ENCODE measurements at places on chromosomes 2 and 18.

DNA sequence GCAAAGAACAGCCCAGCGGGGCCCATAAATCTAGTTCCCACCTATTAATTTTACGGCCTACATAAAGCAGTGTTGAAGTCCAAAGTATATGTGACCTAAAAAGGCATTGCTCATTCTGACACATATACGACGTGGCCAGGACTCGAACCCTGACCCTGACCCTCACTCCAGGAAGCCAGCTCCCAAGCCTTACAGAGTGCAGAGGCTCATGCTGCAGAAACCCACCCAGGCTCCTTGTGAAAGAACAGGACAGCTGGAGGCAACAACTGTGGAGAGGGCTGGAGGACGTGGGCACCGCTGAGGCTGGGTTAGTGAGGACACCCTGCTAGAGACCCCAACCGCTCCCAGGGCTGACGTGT, 221.6 kb downstream of the CYP26B1 start:
- no peak for DNase-seq

GRCh38 chr2:23134726-23135125, 250.3 kb upstream of the KLHL29 start:
- DNase-seq, result no peak

- DNase-seq, result no peak
These were observed 33.8 kb downstream of the SDC1 start for GRCh38 chr2:20190876-20191713.

- DNase-seq, result no peak
These were observed 88.2 kb downstream of the ACSL3 start for GRCh38 chr2:222949073-222949472.

GRCh38 chr2:96930351-96931010, 55.9 kb downstream of the FAM178B start:
- no peak for DNase-seq

DNA sequence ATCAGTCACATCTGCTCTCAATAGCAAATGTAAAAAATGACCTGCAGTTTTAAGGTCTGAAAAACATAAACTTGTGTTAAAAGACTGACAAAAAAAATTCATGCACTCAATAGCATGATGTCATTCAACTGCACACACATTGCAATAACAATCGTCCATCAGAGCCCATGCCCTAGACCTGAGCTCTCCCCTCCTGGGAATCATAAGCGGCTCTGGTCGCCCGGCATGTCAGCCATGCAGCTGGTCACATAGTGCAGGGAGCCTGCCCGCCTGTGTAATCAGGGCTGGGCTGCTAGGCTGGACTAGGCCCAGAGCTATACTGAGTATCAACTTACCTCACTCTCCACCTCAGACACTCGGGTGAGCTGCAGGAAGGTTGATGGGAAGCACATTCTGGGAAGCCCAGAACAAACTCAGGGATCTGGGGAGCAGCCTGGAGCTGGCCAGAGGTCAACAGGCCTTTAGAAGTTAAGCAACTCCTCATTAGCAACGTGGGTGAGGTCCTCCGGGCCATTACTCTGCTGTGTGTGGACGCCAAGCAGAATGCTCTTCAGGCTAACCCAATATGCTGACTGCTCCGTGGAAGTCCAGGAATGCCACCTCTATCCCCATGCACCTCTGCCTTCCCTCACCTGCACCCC, 165.5 kb downstream of the TTC32 start:
- no peak for DNase-seq

DNA sequence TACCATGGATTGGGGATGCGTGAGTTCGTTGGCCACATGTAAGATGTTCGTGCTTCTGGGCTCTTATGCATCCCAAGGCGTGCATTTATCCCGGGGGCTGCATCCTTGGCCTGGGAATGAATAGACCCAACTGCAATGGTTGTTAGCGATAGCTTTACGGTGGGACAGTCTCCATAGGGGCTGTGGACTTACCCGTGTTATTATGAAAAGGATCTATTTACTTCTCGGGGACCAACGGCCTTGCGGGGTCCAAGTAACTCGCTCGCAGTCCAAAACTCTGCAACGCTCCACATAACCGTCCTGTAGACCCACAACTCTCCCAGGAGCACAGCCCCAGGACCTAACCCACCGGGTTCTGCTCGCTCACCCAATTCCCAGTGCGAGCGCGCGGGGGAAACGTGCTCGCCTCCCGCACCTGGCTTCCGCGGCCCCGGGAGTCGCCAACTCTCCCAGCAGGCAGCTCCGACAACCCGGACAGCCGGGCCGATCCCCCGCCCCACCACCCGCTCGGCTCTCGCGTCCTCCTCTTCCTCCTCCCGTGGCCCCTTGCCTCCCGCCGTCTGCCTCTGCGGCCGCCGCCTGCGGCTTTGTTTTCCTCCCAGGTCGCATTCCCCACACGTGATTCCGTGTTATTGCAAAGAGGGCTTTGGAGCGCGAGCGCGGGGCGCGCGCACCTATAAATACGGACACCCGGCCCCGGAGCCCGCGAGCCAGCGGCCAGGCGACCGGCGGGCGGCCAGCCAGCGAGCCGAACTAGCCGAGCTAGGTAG, at the start of gene CABLES1:
Gene CABLES1 (plus strand): TSS at position 706 of the 770 bp plus-strand sequence. CDS start 278 bp downstream, outside the sequence.
- no peak for DNase-seq

GRCh38 chr18:35582899-35583558, 1.5 kb downstream of the GALNT1 start:
- no peak for DNase-seq

DNA sequence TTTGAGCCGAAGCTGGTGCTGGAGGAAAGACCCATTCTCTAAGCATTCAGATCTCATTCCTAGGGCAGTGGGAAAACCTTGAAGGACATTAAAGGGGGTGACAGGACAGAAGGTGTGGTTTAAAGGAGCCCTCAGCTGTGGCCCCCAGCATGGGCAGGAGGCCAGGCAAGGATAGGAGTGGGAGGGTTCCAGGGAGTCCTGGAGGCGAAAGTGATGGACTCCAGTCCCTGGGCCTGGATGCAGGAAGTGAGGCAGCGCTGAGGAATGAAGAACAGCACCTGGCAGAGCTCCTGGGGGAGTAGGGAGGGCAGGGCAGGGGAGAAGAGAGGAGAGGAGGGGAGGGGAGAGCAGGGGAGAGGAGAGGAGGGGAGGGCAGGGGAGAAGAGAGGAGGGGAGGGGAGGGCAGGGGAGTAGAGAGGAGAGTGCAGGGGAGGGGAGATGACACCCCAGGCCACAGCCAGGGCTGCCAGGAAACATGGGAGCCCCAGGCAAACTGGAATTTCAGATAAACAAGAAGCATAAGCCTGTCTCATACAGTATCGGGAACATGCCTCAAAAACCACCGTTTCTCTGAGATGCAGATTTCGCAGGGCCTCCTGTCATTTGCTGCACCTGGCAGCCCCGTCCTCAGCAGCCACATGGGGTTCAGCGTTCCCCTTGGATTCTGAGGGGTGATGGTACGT, 5.7 kb downstream of the RAMP1 start:
- DNase-seq, result no peak

GRCh38 chr2:240322231-240322955, 113.1 kb upstream of the GPC1 start:
- no peak for DNase-seq

- DNase-seq, result no peak
These were observed 747.1 kb upstream of the FSHR start for GRCh38 chr2:49901202-49902065.

GRCh38 chr18:48167897-48168253, 237.4 kb upstream of the SMAD2 start:
- DNase-seq, result no peak

DNA sequence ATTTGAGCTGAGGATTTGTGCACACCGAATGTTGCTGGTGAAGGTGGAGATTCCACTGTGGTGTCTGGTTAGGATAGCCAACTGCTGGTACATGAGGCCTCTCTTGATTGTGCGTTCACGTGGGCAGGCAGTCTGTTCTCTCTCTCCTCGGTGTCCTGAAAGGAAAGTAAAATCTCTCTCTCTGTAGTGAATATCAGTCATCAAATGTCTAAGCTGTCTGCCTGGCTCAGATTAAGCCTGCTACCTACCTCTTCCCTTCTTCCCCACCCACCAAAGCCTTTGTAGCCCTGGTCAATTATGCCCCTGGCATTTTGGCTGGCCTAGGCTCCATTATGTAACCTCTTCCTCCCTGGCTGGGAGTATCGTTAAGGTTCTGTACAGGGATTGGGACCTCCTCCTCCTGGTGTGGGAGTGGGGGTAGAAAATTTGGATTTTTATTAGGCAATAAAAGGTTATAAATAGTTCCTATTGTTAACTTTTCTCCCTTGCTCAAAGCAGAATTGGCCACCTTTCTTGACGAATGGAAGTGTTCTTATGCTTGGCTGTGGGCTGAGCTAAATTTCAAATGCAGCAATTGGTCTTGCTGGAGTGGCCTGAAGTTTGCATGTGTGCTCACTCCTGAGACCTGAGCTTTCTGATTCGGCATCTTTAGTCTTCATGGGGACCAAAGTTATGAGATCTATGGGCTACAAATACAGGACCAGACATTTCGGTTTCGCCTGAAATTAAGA, 148.8 kb downstream of the WDSUB1 start:
- DNase-seq, result no peak

GRCh38 chr18:49976001-49976400, 162.7 kb upstream of the ACAA2 start:
- DNase-seq, result no peak

DNA sequence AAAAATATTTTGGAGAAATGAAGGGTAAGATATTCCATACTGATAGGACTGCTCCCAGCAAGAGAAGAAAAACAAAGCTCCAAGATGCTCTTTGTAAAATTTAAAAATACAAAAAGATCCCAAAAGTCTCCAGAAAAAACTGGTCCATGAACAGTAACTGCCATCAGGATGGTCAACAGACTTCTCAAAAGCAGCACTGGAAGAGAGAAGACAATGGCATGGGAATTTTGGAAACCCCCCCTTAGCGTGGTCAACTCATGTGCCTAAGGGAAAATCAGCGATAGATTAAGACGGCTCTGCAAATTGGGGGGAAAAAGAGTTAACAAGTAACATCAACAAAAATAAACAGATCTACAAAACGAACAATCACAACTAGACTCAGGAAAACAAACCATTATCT, 23.6 kb downstream of the B4GALT6 start:
- DNase-seq, result no peak

DNA sequence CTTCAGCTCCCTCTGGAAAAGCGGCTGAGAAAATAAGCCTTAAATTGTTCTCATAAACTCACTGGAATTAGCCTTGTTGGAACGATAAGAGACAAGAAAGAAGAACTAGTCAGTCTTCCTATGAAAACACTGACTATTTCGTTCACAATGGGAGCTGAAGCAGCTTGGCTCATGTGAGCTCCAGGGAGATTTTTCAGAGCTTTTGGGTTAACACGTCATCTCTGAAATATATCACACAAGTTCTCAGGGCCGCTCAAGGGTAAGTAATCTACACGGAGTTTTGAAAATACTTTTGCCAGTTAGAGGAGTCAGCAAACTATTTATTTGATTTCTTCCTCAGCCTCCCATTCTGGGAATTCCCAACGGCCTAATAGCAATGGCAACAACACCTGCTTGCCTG, 316.2 kb upstream of the MGAT5 start:
- no peak for DNase-seq

DNA sequence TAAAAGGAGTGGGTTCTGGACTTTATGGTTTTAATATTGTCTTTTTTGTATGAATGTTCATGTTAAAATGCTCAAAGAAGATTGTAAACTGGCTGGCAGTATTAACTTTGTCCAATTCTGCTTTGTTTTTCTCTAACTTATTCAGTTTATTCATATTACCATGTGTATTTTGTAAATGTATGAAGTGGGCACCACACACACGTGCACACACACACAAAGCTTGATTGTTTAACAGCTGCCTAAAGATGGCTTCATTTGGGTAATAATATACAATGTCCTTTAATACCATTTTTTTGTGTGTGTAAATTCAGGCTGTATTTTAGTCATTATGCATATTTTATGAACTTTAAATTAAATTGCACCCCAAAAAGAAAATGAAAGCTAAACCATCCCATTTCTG, 11.4 kb upstream of the APCDD1 start:
- DNase-seq, result no peak

DNA sequence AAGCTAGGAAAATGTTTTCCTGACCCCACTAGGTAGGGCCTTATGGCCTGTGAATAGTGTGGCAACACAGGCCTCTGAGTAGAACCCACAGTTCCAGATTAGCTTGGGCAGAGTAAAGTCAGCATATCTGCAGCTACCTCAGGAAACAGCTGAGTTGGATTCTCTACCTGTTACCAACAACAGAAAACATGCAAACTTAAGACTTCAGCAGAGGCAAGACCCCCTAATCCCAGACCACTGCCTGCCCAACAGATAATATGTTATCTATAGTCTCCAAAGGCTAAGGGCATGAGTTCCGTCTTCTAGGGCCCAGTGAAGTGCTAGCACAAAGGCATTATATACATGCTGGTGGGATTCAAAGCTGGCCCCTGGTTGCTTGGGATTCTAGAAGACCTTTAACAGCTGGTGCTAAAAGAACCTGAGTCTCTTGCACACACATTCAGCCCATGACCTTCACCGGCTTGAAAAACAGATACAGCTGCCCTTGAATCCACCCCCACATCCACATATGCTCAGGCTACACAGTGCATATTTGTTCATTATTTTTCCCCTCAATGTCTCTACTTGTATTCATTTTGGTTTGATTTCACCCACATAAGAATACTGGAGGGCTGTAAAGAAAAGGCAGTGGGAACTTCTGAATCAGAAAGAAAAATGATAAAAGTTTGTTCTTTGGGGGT, 13.5 kb upstream of the UBXN4 start:
- no peak for DNase-seq

- DNase-seq, result no peak
These were observed 88.4 kb downstream of the DDX18 start for GRCh38 chr2:117902933-117903332.

Measured in inflammatory macrophage (primary cell).